ENCODE measurements at places on chromosomes 1 and 21.

- DNase-seq = no peak
Observed at GRCh38 chr1:89609781-89610456, 23.0 kb upstream of the LRRC8C start.

GRCh38 chr1:39959651-39960333, 4.8 kb downstream of the MFSD2A start:
- DNase-seq = no peak

GRCh38 chr1:204451352-204452124, 39.9 kb upstream of the PPP1R15B start:
- DNase-seq = no peak

GRCh38 chr1:218390618-218391017, 45.5 kb downstream of the TGFB2 start:
- no peak for DNase-seq

GRCh38 chr1:99131546-99131945, 126.9 kb upstream of the PLPPR5 start:
- DNase-seq = no peak

GRCh38 chr21:41294548-41295231, 21.9 kb upstream of the FAM3B start:
- DNase-seq = no peak

GRCh38 chr1:234958066-234958705, 170.5 kb downstream of the TOMM20 start:
- DNase-seq = no peak

DNA sequence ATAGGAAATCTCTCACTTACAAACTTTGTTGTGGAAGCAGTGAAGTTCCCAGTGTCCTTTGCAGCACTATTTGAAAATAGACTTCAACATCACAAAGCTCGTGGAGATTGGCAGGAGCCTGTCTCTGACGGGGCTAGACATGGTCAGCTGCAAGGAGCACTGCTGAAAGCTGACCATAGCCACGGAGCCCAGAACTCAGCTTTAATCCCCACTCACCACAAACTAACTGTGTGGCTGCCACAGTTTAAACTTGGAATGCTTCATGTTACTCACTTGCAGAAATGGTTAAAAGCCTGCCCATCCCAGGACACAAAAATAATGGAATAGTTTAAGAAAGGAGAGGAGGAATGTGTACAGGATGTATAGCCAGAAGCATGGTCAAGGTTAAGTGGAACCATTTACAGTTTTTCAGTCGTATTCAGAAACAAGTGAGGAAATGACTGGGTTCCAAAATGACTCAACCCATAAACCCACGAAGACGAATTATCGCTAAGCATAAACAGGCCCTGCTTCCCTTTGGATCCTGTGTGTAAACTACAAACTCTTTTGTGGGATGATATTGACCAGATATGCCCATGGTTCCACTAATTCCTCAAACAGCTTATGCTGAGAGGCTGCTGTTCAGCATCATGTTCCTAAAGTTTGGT, 18.2 kb downstream of the DNALI1 start:
- no peak for DNase-seq

DNA sequence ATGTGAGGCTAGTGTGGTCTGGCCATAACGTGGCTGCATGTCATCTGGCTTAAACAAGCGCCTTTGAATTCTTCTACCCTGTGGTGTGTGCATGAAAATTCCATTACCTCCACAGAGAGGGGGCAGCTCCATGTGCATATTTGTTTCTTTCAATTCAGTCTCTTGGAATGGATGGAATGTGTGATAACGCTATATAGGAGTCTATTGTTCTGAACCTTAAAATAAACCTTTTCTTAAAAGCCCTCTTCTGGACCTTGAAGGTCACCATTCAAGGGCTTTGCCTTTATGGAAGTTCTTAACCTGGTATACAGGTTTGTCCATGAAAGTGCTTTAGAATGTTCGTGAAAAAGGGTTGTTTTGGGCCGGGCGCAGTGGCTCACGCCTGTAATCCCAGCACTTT, 118.2 kb upstream of the ADGRL2 start:
- DNase-seq = no peak

- no peak for DNase-seq
Observed at GRCh38 chr1:34761176-34761761, 1.7 kb downstream of the GJB4 start.

- no peak for DNase-seq
Observed at GRCh38 chr1:179938752-179939151, 15.9 kb upstream of the CEP350 start.

DNA sequence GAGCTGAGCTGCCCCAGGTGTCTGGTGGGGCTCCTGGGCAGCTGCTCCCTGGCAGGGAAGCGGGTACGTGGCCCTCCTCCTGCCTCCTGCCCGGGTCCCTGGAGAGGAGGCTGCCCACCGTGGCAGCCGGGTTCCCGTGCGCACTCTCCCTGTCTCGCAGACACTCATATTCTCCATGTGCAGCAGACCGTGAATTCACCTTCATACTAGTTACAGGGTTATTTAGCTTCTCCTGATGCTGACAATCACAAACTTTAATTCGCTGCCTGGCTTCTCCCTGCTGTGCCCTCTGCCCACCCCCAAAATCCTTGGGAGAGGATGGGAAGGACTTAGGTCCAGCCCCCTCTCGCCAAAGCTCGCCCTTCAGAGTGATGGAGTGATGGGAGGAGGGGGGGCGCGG, 95.3 kb downstream of the CASZ1 start:
- no peak for DNase-seq

DNA sequence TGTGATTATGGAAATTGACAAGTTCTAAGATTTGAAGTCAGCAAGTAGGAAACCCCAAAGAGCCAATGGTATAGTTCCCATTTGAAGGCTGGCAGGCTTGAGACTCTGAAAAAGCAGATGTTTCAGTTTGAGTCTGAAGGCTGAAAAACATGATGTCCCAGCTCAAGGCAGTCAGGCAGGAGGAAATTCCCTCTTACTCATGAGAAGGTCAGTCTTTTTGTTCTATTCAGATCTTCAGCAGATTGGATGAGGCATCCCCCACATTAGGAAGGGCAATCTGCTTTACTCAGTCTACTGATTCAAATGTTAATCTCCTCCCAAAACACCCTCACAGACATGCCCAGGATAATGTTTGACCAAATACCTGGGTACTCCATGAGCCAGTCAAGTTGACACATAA, 372.5 kb upstream of the ST6GALNAC5 start:
- no peak for DNase-seq

DNA sequence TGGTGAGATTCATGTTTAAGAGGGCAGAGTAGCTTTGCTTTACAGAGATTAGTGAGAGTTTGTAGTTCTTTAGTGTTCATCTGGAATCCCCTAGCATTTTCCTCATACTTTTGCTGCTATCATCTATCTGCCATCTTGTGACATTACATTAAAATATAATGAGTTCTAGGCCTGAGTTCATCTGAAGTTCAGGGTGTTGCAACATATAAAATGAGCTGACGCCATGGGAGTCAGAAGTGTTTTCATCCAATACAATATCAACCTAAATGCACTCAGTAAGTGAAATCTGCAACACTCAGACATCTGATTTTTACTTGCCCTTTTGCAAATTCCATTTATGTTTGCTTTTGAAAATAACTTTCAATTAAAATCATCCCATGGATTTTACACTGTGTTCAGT, 153.8 kb downstream of the NTNG1 start:
- no peak for DNase-seq

DNA sequence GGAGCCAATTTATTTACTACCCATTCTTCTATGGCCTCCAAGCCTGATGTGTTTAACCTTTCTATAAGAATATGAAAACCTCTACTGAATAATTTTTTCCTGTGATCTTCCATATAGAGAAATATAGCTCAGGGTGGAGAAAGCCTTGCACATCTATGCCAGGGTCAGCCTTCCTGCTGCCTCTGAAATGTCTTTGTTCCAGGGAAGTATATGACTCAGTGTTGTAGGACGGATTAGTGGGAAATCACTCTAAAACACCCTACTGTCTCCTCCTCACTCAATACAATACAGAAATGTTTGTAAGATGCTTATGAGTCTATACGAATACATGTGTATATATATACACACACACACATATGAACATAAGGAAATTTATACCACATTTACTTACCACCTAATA, 1044.9 kb downstream of the BRINP3 start:
- DNase-seq = no peak

DNA sequence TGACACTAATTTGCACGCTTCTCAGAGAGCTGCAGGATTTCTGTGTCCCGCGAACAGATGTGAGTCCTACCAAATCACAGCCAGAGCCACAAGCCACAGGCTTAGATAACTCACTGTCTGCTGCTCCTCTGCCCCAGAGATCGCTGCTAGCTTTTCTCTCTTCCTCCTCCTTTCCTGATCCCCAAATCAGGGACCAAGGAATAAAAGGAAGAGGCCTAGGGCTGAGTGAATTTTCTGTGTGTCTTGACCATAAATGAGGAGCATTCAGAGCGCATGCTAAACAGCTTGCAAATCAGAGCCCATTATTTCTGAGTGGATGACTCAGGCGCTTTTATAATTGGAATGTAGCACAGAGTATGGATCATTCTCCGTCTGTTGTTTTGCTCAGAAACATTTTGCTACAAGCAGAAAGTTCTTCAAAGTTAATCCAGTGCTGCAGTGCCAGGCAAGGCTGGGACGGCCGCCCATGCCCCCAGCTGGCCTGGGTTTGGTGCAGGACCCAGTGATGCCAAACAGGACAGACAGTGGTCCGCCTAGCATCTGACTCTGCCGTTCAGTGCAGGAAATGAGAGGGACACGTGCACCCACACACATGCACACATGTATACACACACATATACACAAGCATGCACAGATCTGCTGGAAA, 38.2 kb downstream of the KCNAB2 start:
- DNase-seq = no peak

DNA sequence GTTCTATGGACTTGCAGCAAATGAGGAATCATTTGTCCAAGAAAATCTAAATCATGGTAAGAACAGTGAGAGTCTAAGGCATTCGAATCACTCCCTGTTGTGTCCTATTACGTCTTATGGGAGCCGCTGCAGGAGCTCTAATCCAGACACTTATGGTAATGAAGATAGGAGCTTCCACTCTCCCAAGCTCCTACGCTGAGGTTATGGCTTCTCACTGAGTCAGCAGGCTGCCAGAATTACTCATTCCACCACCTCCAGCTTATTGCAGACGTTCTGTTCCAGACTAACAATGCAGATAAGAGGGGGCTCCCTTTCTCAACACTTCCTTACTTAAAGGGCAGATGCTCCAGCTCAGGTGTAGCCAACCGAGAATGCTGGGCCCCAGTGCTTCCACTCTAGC, 212.6 kb downstream of the GREM2 start:
- DNase-seq = no peak

- no peak for DNase-seq
Observed at GRCh38 chr1:202802998-202803932, 5.0 kb downstream of the KDM5B start.

DNA sequence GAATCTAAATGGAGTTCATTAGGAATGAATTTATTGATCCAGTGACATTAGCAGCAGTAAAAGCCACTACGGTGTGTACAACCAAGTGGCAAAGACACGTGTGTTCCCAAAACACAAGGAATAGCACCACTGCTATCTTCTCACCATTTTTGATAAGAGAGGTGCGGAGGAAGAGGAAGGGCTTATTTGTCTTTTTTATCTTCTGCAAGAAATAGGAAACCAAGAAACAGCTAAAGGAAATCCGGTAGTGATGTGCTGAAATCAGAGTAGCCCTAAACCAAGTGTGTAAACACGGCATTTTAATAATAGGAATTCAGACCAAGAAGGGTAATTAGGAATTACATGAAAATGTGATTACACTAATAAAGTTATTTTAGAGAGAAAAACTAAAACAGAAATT, 9.1 kb upstream of the SCYL3 start:
- DNase-seq = no peak

- no peak for DNase-seq
Observed at GRCh38 chr21:46570631-46571030, 34.3 kb downstream of the S100B start.

GRCh38 chr1:151847867-151848596, 5.5 kb downstream of the THEM5 start:
- DNase-seq = no peak

Measured in glutamatergic neuron (in vitro differentiated cells).